ENCODE measurements at places on chromosomes 6 and 20.
A peak's percentile ranks its signal among the peaks of the same experiment; 100 is the strongest.

DNA sequence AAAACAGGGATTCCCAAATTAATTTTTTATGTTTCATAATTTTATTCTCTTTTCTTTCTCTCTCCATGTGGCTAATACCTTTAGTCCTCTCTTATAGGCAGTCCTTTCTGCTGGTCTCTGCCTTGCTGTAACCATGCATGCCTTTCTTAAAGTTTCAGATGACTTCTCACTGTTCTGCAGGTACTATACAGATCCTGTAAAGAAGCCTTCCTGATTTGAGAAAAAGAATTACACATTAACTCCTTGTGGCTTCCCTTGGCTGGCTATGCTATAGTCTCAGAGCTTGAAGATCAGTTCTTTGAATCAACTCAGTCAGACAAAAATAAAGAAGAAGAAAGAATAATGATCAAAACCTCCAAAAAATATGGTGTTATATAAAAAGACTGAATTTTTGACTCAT, 7.3 kb upstream of the GPR63 start:
- DNase-seq, result no peak

GRCh38 chr6:143743301-143744166, 65.8 kb downstream of the PHACTR2 start:
- no peak for DNase-seq

GRCh38 chr6:160355001-160355400, 6.8 kb downstream of the SLC22A3 start:
- DNase-seq, result no peak

DNA sequence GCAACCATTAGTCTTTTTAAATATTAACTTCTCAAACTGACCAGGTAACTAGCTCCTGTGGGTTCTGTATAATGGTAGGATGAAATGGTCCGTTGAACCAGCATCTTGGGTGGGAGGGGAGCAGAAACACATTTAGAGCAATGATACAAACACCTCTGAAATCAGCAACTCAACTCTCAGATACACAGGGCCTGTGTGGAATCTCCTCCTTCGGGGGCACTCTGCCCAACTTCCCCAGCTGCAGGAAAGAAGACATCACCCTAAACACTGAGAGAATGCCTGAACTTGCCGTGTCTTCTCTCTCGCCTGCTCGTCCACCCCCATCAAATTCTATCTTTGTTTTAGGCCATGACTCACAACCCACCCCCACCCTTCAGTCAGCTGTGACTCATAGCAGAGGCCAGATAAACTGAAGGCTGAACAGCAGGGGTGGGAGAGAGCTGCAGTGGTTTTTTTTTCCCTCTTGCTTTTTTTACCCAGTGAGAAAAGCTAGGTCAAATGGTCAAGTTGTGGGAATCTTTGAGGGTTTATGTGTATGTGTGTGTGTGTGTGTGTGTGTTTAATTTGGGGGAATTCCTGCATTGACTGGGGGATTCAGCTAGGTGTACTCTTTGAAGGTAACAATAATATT, 593.4 kb upstream of the JAG1 start:
- peak; percentile 79 for DNase-seq

GRCh38 chr6:3585320-3585935, 128.6 kb upstream of the SLC22A23 start:
- DNase-seq, result no peak

GRCh38 chr20:39775110-39775509, 813.0 kb downstream of the DHX35 start:
- no peak for DNase-seq

GRCh38 chr6:11822346-11822745, 43.7 kb upstream of the ADTRP start:
- no peak for DNase-seq

DNA sequence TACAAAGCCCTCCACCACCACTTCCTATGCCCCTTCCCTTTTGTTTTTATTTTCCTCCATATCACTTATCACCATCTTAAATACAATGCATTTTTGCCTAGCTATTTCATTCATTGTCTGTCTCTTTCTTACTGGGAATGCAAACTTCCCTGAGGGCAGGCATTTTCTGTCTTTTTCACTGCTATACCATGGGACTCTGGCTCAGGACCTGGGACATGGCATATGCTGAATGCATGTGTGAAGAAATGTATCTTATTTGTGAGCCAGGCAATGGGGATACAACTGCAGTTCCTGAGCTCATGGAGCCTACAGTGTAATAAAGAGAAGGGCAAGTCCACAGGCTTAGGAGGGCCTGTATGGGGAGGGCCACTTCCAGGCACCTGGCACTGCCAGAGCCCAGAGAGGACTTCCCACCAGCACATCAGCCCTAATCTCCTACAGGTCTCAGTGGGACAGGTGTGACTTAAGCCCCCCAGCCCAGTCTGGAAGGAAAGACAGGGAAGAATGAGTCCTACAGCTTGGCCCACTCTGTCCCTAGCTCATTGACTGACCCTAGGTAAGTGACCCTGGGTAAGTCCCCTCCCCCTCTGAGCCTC, 43.2 kb downstream of the TFEB start:
- DNase-seq, result no peak
